Activated T-cell treated with anti-CD3 and anti-CD28 coated beads, Interleukin-2, amount 50 U/mL, for 48 hours (primary cell): ENCODE measurements at places on chromosomes 4 and X.

- no peak for DNase-seq
Observed at GRCh38 chrX:105821471-105822121, 743 bp upstream of the NRK start.

DNA sequence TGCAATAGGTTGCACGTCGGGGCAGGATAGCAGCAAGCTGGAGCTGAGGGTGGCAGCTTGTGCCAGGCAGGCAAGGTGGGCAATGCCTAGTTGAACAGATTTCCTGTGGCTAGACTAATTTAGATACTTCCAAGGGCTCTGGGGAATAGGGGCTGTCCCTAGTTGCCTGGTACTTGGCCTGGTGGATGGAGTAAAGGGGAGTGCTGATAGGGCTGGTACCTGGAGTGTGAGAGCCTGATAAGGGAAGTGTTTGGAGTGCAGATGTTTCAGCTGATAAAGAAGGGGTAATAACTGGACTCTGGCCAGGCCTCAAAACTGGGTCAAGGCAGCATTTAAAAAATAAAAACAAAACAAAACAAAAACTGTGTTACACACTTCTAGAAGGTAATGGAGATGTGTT is 665.5 kb downstream of the CCSER1 start:
- DNase-seq = no peak

- no peak for DNase-seq
Observed at GRCh38 chr4:46329118-46329976, 60.6 kb downstream of the GABRA2 start.

DNA sequence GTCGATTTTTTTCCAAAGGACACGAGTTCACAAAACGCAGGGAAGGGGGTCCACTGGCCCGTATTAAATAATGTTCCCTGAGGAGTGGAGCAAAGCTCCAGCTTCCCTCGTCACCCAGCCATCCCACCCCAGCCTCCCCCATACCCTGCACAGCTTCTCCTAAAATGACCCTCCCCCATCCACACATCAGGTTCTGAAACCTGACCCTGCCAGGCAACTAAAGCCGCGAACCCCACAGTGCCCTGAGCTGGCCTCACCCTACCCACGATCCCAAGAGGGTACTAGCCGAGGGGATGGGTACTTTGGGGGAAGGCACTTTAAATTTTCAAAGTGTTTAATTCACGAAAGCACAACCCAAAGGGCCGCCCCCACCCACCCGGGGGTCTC is 634 bp downstream of the APOO start:
- no peak for DNase-seq

DNA sequence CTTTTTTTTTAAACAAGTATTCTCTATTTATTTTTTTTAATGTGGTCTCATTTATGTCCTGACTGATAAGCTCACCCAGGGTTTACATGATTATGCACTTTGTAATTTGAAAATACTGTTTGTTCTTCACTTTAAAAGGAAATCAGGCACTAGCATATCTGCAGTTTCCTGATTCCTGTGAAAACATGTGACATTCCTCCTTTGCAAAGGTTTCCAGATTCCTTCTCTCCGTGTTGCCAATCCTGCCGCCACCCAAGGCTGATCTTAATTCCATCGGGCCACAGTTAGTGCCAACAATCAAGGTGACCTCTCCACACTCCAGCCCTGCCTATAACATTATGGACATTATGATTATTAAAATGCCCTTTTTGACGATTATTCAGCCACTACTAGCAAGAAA is 225.4 kb downstream of the PCDH7 start:
- DNase-seq = no peak

DNA sequence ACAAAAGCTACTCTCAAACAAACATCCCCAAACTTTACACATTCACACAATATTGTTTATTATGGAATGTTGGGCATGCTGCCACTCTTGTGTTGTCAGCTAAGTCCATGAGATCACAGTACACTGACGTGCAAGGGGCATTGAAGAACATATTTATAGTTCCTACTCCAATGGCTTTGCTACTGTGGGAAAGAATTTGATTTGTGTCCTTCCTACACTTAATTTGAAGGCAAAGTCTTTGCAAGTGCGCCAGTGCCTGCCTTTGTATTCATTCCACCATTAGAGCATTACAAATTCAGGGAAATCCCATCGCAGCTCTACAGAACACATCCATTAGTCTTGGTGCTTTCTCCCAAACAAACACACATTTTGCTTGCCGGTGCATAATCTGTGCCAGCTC is 45.4 kb upstream of the FTHL17 start:
- DNase-seq = no peak

DNA sequence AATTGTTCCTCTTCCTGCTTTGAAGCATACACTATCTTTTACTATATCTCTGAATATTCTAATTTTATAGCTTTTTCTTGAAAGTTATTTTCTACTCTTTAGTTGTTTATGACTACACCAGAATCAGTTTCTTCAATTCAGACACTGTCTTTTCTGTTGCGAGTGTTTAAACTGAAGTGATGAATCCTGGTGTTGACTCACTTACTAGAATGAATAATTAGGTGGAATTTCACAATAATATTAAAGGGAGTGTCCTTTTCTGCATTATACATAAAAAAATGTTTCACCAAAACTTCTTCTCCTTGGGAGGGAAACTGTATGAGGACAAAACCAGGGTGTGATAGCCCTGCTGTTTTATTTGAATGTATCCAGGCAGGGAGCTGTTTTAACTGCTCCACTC is 1383.1 kb downstream of the C4orf33 start:
- DNase-seq = no peak

GRCh38 chr4:139279760-139280620 is at the start of gene MGARP:
TSS of gene MGARP (minus strand) at chr4:139280225. CDS start at chr4:139280158, 67 bp downstream.
- DNase-seq = peak; percentile 55

- no peak for DNase-seq
Observed at GRCh38 chrX:7143941-7144525, 3.5 kb upstream of the STS start.

DNA sequence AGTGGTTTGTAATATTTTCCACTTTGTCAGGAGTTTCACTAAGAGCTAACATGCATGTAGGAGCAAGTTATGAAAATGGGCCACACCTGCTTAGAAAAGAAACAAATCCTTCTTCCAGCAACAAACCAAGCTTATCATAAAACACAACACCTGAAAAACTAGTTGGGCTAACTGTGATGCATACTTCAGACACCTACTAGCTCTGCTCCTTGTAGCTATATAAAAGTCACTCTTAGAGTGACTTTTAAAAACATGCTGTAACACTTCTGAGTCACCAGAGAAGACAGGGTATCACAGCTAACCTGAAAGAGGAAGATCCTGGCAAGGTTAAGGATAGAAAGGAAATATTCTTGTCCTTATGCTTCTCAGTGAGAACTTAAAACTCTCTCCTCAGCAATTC is 3.6 kb upstream of the SLAIN2 start:
- DNase-seq = no peak

DNA sequence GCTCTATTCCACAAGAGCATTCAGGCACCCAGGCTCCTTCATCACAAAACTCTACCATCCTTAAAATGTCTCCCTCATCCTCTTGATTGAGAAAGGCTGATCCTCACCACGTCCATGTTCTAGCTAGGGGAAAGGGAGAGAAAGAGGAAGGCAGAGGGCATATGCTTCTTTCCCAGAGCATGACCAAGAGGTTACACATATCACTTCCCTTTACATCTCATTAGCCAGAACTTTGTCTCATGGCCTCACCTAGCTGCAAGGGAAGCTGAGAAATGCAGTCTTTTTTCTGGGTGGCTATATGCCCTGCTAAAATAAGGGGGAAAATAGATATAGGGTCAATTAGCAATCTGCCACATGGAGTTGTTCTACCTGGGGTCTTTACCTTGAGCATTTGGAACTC is 42.7 kb downstream of the LONRF3 start:
- DNase-seq = no peak

DNA sequence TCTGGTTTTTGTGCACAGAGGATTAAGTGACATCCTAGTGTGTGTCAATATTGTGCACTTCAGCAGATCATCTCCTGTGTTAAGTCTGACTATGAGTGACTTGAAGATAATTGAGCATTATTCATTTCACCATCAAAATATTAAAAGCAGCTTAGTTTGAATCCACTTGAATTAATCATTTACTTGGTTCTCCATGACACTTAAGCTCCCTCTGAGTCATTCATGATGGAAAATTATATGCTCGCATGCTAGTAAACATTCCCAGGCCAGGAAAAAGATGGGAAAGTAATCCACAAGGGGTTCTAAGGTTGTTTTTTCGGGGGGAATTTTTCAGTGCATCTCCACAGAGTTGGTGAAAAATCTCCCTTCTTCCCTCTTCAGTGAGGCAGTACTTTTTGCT is 97.2 kb upstream of the EOLA2 start:
- DNase-seq = no peak

GRCh38 chr4:152211936-152212653 is 323.8 kb downstream of the FBXW7 start:
- no peak for DNase-seq

DNA sequence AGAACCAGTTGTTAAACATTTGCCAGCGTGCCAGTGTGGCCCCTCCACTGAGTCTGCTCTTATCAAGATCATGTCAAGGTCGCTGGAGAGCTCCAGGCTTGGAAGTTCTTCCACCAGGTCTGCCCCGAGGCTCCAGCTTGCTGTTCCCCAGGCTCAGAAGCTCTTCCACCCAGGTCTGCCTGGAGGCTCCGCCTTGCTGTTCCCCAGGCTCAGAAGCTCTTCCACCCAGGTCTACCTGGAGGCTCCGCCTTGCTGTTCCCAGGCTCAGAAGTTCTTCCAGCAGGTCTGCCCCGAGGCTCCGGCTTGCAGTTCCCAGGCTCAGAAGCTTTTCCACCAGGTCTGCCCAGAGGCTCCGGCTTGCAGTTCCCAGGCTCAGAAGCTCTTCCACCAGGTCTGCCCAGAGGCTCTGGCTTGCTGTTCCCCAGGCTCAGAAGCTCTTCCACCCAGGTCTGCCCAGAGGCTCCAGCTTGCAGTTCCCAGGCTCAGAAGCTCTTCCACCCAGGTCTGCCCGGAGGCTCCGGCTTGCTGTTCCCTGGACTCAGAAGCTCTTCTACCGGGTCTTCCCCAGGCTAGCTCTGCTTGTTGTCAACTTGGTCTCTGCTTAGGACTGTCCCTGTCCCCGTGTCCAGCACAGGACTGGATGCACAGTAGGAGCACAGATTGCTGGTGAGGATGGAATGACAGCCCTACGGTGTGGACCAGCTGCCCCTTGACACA is 54.4 kb downstream of the HMX1 start:
- no peak for DNase-seq

GRCh38 chr4:110344165-110344564 is 131.8 kb upstream of the ENPEP start:
- no peak for DNase-seq
